ENCODE measurements at places on chromosomes 4 and X.

- DNase-seq = no peak
Measured at GRCh38 chrX:118928151-118928550, 46.3 kb upstream of the LONRF3 start.

GRCh38 chr4:39963656-39964055 lies 14.1 kb downstream of the PDS5A start:
- no peak for DNase-seq

DNA sequence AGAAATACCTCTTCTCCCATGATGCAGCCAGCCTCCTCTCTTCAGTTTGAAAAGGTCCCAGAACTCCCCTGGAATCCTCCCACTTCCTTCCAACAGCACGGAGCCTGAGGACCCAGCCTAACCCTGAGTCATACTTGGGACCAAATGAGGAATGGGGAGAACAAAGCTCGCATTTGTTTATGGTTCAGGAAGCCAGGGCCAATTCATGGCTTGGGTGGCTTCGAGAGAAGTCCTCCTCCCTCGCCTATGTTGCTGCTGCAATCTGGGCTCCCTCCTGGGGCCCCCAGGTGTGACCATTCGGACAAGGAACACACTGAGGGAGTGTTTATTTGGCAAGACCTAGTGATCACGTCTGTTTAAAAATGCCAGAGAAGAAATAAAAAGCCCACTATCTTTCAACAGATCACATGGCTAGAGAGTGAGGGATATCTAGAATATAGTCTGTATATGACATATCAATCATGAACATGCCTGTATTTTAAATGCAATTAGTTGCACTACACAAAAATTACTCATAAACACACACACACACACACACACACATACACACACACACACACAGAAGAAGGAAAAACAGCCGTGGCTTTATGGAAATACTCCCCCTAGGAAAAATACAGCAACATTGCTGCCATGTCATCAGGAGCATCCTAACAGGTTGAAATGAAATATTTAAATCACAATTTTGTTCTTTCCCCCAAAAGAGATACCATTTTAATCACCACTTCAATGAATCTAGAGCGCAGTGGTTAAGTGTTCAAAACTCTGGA lies 155.7 kb upstream of the MAP3K15 start:
- DNase-seq = peak; percentile 90

DNA sequence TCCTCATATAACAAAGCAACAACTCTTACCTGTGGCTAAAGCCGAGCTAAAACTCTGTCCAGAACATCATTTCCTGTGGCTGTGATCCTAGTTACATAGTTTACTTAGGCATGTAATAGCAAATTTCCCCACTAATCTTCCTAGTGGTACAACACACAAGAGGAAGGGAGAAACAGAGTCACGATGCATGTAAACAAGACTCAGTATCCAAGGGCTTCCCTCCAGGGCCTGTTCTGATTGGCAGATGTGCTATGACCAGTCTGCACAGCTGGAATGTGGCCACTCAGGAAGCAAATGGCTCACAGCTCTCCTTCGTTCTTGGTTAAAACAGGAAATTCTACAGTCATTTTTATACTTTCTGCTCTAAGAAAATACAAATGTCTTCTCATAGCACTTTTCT lies 49.2 kb upstream of the PRSS48 start:
- peak; percentile 69 for DNase-seq

- DNase-seq = peak; percentile 44
Measured at GRCh38 chr4:102625232-102625930, 124.2 kb downstream of the NFKB1 start.

DNA sequence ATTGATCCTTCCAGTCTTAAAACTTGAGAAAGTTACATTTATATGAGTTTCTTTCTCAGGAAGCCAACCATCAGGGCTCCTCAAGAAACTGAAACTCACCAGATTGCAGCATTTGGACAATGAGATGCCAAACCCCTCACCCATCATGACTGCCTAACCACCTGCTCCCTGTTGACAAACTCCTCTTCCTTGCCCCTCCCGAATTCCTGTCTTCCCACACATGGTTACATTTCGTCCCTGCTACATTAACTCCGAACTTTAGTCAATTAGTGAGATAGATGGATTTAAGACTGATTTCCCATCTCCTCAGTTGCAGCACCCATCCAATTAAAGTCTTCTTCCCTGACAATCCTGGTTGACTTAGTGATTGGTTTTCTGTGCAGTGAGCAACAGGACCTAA lies 118.7 kb downstream of the ZNF330 start:
- no peak for DNase-seq

GRCh38 chr4:99723612-99724011 lies 66.0 kb upstream of the C4orf54 start:
- DNase-seq = peak; percentile 93

- DNase-seq = no peak
Measured at GRCh38 chr4:73945140-73945539, 36.7 kb downstream of the PF4 start.
